ENCODE measurements at places on chromosomes 7 and 10.

DNA sequence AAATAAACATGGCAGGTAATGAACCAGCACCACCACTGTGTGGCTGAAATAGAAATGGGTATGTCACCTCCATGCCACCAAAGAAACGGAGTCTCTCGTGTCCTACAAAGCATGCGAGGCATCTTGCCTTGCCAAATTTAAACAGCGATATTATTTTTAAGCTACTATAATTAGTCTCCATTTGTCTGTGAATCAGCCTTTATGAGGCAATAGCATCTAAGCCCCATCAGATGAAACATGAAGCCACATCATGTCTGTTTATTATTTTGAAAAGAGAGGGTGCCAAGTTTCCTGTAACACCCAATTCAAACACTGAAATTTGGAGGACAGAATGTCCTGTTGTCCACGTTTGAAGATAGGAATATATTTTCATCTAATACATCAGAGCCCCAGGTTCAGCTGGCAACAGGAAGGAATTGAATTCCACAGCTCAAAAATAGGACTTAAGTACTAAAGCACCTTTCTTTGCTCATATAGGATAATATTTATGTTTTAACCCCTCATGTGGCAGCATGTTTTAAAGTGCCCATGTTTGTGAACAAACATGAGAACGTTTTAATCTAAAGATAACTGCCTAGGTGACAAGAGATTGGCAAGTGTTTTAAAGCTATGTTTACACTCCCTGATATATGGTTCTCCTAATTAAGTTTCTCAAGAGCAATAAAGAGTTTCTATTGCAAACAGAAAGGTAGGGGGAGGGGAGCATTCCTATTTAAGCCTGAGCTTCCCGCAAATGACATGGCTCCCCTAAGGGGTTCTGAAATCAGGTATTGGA is 86.8 kb downstream of the SORBS1 start:
- no peak for DNase-seq

DNA sequence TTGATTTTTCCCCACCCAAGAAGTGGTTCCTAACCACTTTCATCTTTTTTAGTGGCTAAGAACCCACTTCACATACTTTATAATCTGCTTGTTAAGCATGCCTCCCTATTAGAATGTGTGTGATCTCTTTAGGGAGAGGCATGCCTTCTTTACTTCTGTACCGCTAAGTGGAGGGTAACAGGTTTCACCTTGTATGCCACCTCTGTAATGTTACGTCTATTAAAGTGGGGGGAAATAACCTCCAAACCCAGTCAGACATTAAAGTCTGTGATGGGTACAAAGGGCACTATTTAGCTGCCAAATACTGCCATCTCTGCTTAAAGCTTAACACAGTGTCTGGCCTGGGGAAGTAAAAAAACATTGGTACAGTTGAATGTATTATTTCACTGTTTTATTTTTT is 51.9 kb downstream of the EPC1 start:
- DNase-seq = no peak

GRCh38 chr10:14580671-14581332 is 193.9 kb downstream of the FAM107B start:
- DNase-seq = no peak

GRCh38 chr10:33198610-33199009 is 135.9 kb downstream of the NRP1 start:
- DNase-seq = no peak

DNA sequence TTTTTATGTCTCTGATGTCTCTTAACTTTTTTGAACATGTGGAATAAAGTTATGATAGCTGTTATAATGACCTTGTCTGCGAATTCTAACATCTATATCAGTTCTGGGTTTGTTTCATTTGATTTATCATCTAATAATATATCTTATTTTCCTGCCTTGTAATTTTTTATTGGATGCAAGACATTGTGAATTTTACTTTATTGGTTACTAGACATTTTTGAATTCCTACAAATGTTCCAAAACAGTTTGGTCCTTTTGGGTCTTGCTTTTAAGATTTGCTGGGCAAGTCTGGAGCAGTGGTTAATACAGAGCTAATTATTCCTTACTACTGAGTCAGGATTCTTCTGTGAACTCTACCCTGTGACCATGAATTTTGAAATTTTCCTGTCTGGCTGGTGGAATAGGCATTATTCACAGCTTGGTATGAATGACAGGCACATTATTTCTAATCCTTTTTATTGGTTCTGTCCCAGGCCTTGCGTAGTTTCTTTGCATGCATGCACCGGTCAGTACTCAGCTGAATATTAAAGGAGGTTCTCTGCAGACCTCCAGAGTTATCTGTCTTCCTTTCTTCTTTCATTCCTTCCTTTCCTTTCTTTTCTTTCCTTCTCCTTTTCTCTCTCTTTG is 9.0 kb downstream of the CUTC start:
- DNase-seq = no peak

DNA sequence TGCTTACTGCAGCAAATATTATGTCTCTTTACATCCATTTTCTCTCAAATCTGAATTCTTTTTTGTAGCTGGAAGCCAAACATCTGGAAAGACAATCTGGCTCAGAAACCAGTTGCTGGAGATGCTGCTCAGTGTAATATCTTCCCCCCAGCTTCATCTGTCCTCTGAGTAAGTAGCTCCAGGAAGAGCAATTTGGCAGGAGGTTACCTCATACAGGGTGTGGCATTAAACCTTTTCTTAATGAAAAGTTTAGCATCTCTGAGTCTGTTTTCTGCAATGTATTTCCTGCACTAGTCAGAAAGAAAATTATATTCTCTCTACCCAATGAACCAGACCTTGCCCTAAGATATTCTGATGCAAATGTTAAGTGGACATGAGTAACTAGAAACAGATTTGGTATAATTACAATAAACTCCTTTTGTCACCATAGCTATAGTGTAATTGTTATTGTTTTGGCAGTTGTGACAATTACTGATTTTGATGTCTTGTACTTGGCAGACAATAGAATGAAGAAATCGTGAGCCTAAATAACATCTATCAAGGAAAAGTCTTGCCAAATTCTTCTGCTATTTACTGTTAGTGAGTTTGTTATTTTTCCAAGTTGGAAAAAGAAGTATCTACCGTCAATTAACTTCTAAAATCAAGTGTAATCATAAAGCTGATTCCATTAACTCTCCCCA is 123.3 kb downstream of the WDFY4 start:
- no peak for DNase-seq

DNA sequence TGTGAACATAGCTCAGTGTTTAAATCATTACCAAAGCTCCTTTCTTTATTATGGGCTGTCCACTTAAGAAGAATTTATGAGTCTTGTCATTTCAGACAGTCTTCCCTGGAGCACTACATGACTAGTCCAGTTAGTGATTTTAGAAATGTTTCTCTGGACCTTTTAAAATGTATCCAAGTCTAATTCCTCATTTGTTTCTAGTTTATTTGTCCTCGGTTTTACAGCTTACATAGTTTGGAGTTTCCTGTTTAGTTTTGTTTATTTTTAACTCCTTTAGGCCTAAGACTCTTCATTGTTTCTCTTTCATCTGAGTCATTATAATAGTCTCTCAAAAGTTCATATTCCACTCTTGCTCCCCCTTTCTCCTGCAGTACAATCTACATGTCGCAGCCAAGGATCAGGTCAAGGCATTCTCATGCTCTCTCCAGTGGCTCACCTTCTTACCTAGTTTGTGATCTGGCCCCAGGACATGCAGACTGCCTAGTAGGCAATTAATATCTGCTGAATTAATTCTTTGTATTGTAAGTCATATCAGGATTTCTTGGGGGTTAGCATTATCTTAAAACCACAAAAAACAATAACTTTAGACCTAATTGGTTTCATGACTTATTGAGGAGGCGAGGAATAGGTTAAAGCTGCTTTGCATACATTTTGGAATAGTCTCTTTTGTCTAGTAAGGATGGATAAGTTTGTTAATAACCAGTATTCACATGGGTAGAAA is 93.8 kb downstream of the MAPK8 start:
- no peak for DNase-seq

DNA sequence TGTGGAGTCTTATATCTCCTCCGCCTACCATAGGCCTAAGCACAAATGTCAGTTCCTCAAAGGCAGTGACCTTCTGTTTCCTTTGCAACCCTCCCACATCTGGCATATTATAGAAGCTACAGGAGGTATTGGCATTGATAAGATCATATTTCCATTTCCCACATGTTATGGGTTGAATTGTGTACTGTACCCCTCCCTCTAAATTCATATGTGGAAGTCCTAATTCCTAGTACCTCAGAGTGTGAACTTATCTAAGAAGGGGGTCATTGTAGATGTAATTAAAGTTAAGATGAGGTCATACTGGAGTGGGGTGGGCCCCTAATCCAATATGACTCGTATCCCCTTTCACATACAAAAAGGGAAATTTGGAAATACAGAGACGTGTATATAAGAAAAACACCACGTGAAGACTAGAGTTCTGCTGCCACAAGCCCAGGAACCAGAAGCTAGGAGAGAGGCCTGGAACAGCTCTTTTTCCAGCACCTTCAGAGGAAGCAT is 6.1 kb upstream of the LAMB4 start:
- no peak for DNase-seq

GRCh38 chr7:33072471-33072870 is 9.9 kb upstream of the NT5C3A start:
- DNase-seq = no peak

- no peak for DNase-seq
These were observed 1.3 kb downstream of the TBC1D12 start for GRCh38 chr10:94403380-94404213.

DNA sequence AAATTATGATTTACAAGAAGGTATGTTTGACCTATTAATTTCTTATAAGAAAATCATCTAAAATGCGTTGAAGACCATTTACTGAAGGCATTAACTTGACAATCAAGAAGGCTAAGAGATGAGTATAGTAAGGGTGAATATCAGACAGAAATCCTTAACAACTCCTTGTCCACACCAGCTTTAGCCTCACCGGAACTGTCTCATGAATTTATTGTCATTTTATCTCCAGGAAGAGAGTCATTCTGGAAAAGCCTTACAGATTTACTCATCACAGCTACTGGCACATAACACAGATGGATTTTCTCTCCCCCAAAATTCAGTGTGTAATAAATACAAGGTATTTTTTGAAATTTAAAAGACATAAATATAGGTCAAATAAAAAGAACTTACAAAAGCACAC is 129.4 kb upstream of the LSM8 start:
- DNase-seq = no peak

GRCh38 chr7:6167587-6168476 is 104.6 kb downstream of the CYTH3 start:
- DNase-seq = no peak

GRCh38 chr10:16866541-16867275 is 49.5 kb upstream of the RSU1 start:
- no peak for DNase-seq

DNA sequence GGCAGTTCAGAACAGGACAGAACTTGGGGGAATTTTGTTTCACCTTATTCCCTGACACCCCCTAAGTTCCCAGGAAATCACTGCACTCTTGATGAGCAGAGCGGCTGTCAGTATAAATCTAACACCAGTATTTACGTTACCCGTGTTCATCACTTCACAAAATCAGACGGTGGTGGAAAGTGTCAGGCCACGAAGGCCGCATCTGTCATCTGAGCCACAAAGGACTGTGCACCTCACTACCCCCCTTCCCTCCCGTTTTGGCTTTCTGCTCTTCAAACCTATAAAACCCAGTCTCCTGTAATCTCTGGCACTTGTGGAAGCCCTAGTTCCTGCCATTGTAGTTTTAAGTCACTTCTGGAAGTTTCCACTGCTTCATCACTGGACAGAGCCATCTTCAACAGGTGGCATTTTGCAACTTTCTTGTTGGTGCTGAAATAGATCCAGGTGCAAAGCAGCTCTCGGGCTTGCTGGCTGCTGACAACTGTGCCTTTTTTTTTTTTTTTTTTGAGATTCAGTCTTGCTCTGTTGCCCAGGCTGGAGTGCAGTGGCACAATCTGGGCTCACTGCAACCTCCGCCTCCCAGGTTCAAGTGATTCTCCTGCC is 9.5 kb downstream of the ZFAND2A start:
- DNase-seq = no peak

- DNase-seq = no peak
These were observed 137.7 kb downstream of the PRPF18 start for GRCh38 chr10:13724484-13724883.

GRCh38 chr7:99794585-99795502 is 10.9 kb upstream of the CYP3A4 start:
- no peak for DNase-seq

Data from stimulated activated CD4-positive, alpha-beta T cell treated with anti-CD3 and anti-CD28 coated beads, TNF-alpha, amount 100 ng/mL, for 1 hour (primary cell).